ENCODE measurements at places on chromosomes 12 and 14. TPM values are rescaled to one million over a fixed set of nuclear protein-coding genes. Genes with fewer than 3 reads are reported as not detected.

Gene BHLHE41
- total RNA-seq, result 1.3 TPM

Gene HOXC4
- total RNA-seq, result 2.8 TPM

Gene SYCP3
- not detected for total RNA-seq

DNA sequence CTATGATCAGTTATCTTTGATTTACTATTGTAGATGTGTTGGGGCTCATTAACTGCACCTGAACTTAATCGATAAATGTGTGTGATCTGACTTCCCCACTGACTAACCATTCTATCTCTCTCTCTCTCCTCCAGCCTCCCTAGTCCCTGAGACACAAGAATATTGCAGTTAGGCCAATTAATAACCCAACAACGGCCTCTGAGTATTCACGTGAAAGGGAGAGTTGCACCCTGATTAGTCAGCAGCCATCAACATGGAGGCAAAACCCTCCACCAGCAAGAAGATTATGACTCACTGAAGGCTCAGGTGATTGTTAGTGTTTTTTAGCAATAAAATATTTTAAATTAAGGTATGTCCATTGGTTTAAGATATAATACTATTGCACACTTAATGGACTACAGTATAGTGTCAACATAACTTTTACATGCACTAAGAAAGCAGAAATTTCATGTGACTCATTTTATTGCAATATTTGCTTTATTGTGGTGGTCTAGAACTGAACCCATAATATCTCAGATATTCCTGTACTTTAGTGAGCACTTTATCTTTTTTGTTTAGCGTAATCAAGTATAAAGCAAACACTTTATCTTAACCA lies 77.1 kb upstream of the PTGDR start:
- no peak for DNase-seq

DNA sequence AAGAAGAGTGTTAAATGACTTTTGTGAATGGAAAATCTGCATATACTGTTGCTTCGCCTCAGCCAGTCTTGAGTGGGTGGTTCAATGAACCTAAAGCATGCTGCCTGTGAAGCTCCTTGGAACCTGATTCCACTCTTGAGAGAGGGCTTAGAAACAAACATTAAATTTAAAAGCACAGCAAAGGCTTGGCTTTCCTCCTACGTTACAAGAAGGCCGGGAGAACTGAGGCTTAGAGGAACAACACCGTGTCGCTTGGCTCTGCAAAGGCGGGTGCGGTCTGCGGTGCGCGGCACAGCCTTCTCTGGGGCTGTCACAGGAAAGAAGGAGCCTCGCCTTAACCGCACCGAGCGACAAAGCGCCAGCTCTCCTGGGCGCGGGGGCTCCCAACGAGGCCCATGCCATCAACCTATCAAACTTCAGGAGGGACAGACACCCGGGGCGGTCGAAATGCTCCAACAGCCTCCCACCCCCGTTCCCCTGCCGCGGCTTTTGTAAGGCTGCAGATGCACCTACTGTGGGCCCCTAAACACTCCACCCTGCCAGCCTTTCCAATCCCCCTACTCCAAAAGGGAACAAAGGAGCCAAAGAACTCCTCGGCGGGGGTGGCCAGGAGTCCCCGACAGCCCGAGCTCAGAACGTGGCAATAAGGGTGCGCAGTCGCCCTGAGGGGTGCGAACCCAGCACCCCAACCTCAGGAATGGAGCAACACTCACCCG lies 729 bp downstream of the OSBPL8 start:
- DNase-seq, result no peak

- no peak for DNase-seq
These were observed 39.4 kb upstream of the BEGAIN start for GRCh38 chr14:100626614-100627013.

GRCh38 chr14:63709589-63709988 lies 18.3 kb downstream of the SGPP1 start:
- DNase-seq, result no peak

GRCh38 chr14:76940021-76940760 lies 88.3 kb downstream of the IRF2BPL start:
- no peak for DNase-seq

DNA sequence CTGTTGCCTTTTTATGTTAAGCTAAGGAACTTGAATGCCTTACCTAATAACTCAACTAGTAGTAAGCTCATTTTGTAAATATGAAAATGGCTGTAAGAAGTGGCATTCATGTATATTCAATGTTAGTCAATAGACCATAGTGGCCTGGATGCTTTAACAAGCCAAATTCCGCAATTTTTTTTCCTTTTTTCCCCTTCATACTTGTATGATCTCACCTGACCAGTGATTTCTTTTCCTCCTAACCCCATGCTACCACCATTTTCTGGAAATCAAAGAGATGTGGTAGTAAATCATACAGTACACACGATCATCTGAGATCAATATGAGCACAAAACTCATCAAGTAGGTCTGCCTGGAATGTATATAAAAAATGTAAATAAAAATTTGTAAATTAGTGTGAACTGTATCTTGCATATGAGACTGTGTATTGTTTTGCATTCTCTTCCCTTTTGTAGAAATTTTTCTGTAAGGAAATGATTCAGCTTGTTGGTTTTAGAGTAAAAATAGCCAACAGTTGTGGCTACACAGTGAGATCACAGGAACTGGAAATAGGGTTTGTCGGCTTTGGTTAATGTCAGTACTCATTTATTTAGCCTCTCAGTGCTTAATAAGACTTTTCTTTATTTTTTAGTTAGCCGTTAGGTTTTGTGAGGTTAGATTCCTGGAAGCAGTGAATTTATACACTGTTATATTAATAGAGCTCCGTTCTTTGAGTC lies 62.5 kb downstream of the ETNK1 start:
- DNase-seq, result no peak

GRCh38 chr14:74518221-74518620 lies 24.7 kb downstream of the ISCA2 start:
- no peak for DNase-seq
